Type B pancreatic cell (in vitro differentiated cells): ENCODE measurements at places on chromosomes 12 and 14.

DNA sequence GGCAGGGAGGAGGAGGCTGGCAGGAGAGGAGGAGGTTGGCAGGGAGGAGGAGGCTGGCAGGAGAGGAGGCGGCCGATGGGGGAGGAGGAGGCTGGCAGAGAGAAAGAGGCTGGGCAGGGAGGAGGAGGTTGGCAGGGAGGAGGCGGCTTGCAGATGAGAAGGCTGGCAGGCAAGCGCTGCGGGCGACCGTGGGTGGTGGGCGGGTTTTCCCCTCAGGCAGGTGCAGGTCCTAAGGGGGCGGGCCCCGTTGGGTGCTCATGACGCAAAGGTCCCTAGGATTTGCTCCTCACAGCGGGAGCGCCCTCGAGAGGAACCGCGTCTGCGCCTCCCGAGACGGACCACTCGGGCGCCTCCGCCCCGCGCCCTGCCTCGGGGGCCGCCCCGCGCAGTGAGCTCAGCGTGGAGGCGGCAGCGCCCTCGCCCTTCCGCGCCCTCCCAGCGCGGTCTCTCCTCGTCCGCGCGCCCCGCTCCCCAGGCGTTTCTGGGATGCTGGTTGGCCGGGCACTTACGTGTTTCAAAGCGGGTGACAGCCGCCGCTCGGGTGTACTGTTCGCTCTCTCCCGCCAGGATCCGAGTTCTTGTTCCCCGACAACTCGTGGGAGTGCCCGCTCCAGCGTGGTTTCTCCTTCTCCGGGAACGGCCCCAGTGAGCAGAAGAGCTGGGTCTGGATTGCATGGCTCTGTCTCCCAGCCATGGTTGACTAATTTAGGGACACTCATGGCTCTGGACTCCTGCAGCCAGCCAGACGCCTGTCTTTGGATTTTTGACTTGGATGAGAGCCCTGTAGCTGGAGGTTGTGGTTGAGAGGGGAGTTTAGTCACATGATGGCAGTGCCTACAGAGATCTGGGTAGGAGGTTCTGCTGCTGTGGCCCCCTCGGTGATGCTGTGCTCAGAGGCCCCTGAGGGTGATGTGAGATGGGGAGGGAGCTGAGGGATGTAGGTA, 64.1 kb upstream of the PPP4R3A start:
- no peak for DNase-seq

- no peak for DNase-seq
These were observed 3.5 kb downstream of the CLEC9A start for GRCh38 chr12:10033783-10034545.

DNA sequence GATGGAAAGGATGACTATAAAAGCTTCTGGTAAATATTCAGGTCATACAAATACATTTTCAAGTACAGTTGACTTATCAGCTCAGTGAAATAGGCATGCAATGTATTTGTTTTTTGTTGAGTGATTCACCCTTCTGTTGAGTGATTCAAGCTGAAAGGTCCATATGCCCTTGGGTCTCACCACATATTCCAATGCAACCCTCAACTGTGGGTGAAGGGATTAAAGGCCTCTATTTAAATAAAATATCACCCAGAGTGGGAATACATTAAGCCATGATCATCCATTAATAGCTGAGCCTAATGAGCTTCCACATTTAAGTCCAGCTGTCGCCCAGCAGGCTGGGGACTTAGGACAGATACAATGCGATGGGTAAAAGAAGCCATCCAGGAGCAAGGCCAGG, 120.2 kb downstream of the CRACR2A start:
- no peak for DNase-seq

GRCh38 chr12:91493308-91493707, 310.7 kb upstream of the DCN start:
- no peak for DNase-seq

DNA sequence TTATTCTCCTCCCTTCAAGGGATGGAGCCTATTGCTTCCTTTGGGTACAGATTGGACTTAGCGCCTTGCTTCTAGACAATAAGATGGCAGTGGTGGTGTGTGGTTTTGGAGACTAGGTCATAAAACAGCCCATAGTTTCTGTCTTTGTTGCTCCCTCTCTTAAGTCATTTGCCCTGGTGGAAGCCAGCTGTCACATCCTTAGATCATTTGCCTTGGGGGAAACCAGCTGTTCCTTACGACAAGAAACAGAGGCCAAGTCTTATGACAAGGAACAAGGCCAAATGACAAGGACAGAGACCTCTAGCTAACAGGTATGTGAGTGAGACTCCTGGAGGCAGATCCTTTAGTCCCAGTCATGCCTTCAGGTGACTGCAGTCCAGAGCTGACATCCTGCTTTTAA, 9.2 kb upstream of the PALS1 start:
- DNase-seq: no peak

DNA sequence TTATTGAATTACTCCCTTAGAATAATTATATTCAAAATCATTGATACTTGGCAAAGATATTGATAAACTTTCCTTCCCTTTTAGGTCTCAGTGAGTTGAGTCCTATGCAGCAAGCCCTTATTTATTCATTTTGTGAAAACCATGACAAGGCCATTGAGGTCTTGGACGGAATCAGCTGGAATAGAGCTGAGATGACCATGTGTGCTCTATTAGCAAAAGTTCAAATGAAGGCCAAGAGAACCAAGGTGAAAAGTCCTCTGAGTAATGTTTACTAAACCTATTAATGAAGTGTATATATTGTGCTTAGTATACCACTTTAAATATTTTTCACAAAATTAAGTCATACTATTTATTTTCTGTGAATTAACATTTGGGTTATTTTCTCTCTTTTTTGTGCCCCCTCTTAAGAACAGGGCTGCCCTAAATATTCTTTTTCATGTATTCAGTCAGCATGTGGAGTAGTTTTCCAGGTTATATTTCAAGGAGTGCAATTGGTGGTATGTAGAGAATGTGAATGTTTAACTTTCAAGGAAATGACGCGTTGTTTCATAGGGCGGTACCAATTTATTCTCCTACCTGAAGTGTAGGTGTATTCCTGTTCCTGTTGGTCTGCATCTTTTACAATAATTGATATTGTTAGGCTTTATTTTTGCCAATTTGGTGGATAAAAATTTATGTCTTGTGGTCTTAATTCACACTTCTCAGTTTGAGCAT, 201.4 kb downstream of the TTC6 start:
- no peak for DNase-seq

- no peak for DNase-seq
These were observed 11.7 kb upstream of the NGDN start for GRCh38 chr14:23457587-23458445.

DNA sequence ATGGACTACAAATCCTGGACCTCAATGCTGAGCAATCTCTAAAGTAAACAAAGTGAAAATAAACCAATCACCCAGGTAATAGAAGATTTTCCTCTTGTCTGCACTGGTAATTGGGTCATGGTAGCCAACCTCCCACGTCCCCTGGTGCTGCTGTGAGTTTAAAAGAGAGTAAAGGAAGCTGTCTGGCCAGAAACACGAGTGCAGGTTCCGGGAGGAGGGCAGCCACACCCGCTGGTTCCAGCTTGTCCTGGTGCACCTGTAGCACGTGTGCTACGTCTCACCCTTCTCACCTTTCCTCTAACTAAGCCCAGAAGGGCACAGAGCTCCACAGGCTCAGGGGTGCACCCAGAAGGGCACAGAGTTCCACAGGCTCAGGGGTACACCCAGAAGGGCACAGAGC, 5.4 kb downstream of the CRACR2A start:
- DNase-seq: no peak

- DNase-seq: no peak
These were observed 8.0 kb upstream of the SMARCD1 start for GRCh38 chr12:50077099-50077498.

GRCh38 chr14:93186956-93187355, 1.8 kb downstream of the LYSET start:
- DNase-seq: no peak
